Coronary artery (tissue), 2 donors: ENCODE measurements at places on chromosomes 7 and 10.

DNA sequence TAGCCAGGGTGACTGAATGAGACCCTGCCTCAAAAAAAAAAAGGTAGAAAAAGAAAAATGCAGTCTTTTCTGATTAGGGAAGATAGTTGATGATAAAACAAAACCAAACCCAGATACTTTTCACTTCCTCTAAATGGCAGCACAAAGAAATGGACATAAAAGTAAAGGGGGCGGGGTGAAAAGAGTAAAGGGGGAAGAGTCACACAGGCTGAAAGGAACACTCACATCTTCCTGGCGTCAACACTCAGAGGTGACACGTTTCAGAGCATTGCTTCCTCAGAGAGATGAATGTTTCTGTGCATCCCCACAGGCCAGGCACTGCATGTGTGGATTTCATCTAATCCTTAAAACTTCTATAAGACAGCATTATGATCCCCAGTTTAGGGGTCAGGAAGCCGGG is 81.2 kb downstream of the HIPK2 start:
- no peak for DNase-seq

- no peak for DNase-seq
These were observed 1.6 kb downstream of the MSRB2 start for GRCh38 chr10:23096802-23097549.

- DNase-seq, result no peak
These were observed 275.8 kb downstream of the CACNA2D1 start for GRCh38 chr7:82167558-82168314.

GRCh38 chr7:26515314-26515842 is 223.7 kb downstream of the SNX10 start:
- no peak for DNase-seq

DNA sequence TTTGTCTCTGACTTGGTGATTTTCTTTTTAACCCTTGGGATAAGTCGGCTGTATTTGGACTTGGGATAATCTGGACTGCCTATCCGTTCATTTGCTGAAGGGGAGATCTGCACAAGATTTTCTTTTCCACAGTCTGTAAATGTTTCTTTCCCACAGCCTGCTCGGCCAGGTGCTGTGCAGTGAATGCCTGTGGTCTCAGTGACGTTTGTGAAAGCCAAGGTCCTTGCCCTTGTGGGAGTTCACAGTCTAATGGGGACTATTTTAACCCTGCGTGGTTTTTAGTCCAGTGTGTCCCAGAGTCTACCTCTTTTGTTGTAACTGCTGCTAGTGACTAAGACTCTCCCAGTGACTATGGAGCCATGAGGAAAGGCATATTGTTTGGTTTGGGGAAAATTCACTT is 8.9 kb downstream of the PNLIP start:
- DNase-seq, result no peak

DNA sequence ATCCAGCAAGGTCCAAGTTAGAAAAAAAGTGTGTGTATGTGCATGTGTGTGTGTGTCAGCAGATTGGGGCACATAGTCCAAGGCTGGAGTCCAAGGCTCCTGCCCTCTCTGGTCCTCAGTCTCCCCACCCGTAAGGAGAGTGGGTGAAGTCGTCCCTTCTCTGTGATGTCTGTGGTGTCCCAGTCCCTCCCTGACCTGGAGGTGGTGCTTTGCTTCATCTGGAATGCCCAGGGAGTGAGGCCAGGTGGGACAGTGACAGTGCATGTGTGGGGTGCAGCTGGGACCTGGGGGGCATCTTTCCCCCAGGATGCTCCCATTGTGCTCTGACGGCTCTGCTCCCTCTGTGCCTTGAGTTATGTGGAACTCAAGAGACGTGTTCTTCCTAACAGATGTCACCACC is 18.0 kb downstream of the AQP1 start:
- no peak for DNase-seq

- no peak for DNase-seq
These were observed 203.1 kb downstream of the TFEC start for GRCh38 chr7:115827305-115828045.

DNA sequence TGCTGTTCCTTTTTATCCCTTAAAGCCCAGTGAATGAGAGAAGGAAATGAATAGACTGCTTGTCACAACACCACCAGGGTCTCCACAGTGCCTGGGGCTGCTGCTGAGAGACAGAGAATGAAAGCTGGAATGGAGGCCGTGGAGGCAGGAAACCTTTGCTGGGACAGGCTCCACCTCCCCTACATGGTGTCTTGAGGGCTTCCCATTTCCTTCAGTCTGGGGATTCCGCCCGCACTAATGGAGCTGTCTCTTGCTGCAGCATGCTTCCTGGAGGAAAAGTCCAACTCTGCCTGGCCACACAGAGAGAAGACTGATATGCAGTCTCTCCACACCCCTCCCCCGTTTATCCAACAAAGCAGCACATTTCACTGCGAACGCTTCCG is 54.5 kb downstream of the LRRC4 start:
- no peak for DNase-seq

- DNase-seq, result no peak
These were observed 166.0 kb downstream of the RNF216 start for GRCh38 chr7:5615190-5616070.

- DNase-seq, result no peak
These were observed 27.6 kb upstream of the PRKG1 start for GRCh38 chr10:51046654-51047053.

GRCh38 chr10:120385992-120386391 is 71.0 kb upstream of the PLPP4 start:
- DNase-seq, result no peak

- DNase-seq, result no peak
These were observed 20.8 kb downstream of the AKR1E2 start for GRCh38 chr10:4846775-4847174.

GRCh38 chr10:8242295-8242872 is 187.9 kb downstream of the GATA3 start:
- DNase-seq, result no peak

DNA sequence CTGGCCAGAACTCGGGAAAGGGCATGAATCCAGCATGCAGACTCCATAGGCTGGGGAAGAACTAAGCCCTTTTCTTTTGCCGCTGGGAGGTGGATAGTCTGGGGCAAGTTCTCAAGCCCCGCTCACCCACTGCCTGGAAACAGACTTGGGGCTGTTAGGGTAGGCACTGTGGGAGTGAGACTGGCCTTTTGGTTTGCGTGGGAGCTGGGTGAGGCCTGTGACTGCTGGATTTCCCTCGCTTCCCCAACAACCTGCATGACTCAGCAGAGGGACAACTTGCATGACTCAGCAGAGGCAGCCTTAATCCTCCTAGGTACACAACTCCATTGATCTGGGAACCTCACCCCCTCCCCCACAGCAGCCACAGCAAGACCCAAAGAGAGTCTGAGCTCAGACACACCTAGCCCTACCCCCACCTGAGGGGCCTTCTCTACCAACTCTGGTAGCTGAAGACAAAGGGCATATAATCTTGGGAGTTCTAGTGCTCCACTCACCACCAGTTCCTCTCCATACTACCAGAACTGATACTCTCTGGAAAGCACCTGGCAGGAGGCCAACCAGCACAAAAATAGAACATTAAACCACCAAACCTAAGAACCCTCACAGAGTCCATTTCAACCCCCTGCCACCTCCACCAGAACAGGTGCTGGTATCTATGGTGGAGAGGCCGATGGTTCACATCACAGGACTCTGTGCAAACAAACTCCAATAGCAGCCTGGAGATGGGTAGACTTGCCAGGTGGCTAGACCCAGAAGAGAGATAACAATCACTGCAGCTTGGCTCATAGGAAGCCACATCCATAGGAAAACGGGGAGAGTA is 81.4 kb upstream of the LAMB4 start:
- no peak for DNase-seq

DNA sequence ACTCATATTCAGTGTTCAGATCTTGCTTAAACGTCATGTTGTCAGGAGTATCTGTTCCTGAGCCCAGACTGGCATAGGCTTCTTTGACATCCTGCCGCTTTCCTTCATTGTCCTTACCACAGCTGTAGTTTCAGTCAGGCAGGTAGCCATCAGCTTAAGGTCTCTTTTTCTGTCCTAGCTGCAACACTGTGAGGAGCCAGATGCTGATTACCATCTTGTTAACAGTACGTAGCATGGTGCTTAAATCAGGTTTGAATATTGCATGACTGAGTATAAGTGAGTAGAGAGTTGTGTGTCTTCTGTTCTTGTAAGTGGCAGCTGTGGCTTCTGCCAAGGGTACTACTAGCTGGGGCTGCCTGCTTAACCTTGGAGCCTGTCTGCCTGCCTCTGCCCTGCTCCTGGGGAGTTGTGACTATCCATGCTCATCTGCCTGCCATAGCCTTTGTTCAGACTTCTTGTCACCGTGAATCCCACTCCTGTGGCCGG is 92.6 kb downstream of the MAPK8 start:
- no peak for DNase-seq

GRCh38 chr7:87317691-87318245 is 27.7 kb upstream of the CROT start:
- DNase-seq, result no peak

- DNase-seq, result no peak
These were observed 84.4 kb upstream of the NANOS1 start for GRCh38 chr10:118944959-118945633.

DNA sequence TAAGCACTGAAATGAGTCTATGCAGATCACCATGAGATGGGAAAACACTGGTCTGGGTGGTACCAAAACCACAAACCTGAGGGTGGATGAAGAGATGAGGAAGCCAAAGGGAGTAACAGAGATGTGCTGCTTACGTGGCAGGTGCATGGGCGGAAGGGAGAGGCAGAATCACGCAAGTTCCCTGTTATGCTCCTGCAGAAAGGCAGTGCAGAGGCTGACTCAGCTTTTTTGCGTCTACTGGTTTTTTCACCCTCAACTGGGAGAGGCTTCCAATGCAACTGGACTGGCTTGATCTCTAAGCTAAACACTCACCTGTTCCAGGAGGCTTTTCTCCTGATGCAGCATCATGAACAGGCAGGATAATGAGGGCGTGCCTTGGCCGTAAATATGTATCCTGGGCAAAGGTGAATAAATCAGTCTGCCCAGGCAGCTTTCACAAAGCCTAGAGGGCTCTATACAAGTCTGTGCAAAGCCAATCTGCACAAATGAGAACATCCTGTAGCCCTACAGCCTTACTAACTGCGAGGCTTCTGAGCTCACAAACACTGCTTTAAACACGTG is 95.4 kb upstream of the AFAP1L2 start:
- no peak for DNase-seq

- DNase-seq, result no peak
These were observed 64.9 kb upstream of the PALS2 start for GRCh38 chr7:24508316-24508715.

DNA sequence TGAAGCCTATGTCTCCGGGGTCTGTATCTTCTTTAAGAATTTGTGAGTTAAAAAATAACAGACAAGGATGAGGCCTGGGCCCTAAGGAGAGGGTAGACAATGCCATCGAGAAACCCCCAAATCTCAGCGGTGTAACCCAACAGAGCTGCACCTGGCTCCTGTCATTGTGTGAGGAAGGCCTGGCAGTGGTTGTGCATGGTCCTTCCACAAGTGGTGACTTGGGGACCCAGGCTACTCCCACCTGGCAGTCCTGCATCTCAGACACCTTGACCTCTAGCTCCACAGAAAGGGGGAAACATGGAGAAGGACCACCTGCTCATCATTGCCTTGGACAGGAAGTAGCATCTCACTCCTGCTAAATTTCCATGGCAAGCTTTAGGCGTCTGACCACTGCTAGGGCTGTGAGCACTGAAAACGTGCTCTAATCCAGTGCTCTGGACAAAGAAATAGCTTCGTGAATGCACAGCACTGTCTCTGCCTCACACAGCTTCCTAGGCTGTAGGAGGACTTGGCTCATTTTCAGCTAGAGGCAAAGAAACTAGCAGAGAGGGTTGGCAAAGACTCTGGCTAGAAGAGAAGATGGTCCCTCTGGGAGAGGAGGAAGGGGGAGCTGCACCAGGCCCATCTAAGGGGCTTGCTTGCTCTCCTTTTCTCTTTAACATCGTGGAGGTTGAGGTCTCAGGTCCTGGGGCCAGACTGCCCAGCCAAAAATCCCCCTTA is 273.9 kb upstream of the ZMIZ1 start:
- no peak for DNase-seq

DNA sequence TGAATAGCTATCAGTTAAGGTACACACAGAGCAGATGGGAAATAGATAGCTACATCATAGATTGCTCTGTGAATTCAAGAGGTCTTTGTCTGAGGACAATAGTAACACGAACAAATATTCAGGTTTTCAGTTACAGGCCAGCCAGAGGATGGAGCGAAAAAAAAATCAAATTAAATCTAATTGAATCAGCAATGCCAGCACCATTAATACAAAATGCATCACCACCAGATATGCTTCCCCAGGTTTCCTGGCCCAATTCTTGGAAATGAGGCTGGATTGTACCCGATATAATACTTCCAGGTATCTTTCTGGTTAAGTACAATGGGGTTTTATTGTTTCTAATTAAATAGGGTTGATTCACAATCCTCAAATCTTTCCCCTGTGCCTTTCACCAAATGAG is 975.8 kb upstream of the AUTS2 start:
- no peak for DNase-seq

DNA sequence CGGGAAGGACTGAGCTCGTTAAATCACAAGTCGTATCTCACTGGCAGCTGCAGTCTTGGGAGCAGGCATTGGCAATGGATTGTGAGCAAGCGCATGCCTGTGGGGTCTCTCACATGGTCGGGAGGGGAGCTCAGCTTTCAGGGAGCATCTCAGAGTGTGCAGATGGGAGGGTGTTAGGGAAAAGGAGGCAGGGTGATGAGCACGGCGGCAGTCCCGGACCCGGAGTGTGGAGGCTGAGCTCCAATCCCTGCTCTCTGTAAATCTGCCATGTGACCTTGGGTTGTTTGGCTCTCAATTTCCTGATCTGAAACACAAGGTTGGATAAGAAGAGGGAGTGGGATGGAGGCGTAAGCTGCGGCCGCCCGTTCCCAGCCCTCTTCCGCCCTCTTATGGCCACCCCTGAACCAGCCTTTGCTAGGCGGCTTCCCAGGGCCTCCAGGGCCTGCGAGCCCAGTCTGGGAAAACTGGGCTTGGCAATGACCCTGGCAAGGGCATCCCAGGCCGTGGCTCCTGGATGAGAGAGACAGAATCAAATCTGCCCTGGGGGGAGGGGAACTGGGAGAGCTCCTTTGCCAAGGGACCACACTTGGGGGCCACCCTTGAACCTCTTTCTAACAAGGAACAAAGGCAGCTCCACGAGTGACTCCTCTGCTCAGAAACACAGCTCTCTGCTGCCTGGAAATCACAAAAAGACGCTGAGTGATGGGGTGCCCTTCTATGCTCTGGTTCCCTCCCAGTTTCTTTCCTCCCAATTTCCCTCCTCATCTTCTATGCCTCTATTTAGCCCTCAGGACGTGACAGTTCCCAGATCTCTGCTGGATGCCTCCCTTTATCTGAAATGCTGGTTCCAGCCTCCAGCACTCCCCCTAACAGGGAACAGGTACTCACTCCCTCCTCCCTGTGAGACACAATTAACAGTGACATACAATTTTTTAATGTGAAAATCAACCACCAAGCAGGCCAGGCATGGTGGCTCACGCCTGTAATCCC is 41.7 kb upstream of the LOXL4 start:
- DNase-seq, result no peak

DNA sequence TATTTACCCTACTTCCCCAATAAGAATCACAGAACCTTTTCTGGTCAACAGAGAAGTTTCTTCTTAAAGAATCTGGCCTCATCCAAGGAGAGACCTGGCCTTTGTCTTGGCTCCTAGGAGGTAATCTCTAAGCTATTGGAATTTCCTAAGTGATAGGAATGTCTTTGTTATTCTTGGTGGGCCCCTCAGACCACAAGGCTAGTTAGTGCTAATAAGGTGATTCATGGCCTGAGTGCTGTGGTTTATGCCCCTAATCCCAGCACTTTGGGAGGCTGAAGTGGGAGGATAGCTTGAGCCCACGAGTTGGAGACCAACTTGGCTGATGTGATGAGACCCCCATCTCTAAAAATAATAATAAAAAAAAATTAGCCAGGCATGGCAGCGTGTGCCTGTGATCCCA is 60.0 kb upstream of the CYP2C18 start:
- no peak for DNase-seq
